ENCODE measurements at places on chromosomes 16 and 17. TPM values are rescaled to one million over a fixed set of nuclear protein-coding genes. Genes with fewer than 3 reads are reported as not detected.

DNA sequence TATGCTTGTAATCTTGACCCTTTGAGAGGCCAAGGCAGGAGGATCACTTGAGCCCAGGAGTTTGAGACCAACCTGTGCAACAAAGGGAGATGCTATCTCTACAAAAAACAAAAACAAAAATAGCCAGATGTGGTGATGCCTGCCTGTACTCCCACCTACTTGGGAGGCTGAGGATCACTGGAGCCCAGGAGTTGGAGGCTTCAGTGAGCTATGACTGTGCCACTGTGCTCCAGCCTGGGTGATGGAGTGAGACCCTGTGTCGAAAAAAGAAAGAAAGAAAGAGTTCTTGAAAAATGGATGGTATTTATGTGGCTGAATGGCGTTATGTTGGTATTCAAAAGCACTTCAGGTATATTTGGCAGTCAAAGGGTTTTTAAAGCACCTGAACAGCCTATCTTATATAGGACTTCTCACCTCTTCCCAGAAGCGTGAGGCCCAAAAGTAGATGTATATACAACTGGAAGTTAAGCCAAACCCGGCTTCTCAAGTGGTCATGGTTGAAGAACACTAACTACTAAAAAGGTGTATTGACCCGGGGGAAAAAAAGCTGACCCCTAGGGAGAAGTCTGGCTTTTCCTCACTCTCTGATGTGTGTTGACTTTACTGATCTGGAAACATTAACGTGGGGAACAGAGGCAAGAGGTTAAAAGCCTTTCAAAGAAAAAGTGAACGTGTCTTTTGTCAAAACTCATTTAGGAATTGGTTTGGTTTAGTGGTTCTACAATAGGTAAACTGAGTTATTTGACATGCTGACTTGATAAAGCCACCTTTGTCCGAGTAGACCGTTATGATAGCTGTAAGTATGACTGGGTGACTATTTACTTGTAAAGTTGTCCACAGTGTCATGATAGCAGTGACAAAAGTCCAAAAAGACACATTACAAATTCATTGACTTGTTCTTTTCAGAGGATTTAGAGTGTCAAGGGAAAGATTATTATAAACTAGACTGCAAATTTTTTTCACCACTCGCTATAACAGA is 183.4 kb downstream of the IRX3 start:
- DNase-seq = no peak

- no peak for DNase-seq
Observed at GRCh38 chr17:14355556-14355955, 54.7 kb downstream of the HS3ST3B1 start.

GRCh38 chr17:4310354-4311060 is 46.7 kb upstream of the ANKFY1 start:
- DNase-seq = no peak

DNA sequence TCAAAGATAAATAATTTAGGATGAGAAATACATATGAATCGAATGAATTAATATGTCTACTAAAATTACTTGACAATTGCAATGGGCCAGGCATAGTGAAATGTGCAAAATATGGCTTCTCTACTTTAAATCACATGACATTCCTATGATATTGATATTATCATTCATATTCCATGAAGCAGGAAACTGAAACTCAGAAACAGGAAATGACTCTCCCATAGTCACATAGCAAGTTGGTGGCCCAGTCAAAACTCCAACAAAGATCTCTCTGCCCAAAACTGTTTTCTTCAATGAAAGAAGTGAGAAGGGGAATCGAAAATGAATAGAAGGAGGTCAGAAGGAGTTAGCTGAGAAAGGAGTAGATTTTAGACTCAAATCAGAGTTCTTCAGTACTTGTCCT is 272.2 kb downstream of the CDH8 start:
- DNase-seq = no peak

DNA sequence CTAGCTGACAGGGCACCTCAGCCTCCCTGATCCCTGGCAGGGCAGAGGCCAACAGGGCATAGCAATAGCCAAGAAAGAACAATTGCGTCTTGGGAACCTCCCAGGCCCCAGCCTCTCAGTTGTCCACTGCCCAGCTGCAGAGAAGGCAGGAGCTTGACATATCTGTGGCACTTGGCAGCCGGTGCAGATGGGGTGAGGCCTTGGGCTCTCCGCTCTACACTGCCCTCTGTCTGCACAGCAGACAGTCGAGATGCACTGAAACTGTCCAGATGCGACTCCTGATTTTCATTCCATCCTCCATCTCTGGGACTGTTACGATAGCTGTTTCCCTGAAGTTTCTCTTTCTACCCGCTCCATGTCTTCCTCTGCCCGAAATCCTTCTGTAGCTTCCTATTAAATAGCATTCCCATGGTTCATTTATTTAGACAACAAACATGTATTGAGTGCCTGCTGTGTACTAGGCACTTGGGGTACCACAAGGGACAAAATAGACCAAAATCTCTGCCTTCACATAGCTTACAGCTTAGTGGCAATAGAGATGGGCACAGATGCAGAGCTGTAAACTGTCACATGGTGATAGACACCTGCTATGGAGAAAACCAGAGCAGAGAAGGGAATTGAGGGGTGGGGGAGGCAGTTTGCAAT is 3.3 kb downstream of the POLR3E start:
- DNase-seq = no peak

DNA sequence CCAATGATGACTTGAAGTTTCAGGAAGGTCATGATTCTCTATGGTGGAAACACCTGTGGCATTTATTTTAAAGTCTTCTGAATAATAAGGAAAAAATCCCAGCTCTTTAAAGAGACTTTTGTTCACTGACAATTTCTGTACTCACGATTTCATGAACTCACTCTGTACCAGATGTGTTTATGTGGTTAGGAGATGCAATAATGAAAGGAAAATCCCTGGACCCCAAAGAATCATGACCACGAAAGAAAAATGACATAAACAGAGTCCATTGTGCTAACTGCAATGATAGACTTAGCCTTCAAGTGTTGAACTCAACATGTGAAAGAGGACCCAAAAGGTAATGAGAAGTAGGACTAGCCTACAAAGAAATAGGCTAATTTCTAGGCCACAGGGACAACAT is 947.5 kb downstream of the CDH11 start:
- no peak for DNase-seq

- no peak for DNase-seq
Observed at GRCh38 chr17:65455972-65456343, 105.5 kb downstream of the AXIN2 start.

CD19 gene
- not detected for total RNA-seq

TNK1 gene
- 2.5 TPM for total RNA-seq

HOXB6 gene
- 2.9 TPM for total RNA-seq

SLC6A4 gene
- 1.8 TPM for total RNA-seq

RAB26 gene
- 1.6 TPM for total RNA-seq

PCYT2 gene
- total RNA-seq = 18.6 TPM

Measured in skin of body (tissue), 3 donors.